ENCODE measurements at places on chromosomes 16 and 17.

DNA sequence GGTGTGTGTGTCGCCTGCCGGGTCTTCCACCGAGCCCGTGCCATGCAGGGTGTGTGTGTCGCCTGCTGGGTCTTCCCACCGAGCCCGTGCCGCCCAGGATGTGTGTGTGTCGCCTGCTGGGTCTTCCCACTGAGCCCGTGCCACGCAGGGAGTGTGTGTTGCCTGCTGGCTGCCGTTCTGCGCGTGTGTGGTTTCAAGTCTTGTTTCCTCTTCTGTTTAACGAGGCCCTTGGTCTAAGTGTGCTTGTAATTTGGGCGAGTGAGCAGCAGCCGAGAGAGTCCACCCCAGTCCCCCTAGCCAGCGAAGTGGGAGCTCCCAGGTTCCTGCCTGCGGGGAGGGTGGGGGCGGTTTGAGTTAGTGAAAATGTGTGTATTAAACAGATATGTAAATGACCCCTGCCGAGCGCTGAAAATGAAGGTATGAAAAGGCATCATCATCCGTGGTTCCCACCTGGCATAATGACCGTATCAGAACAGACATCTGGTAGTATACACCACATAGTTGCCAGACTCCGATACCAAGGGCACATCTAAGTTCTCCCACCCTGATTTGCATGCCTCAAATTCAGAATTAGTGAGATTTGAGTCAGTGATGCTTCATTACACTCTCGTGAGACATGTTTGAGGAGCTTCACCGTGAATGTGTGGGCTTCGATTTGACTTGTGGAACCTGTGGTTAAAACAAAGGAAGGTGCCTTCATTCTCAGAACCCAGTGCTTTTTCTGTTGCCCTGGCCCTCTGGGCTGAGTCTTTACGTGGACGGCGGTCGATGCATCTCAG is 114.5 kb upstream of the CHMP6 start:
- DNase-seq: no peak

DNA sequence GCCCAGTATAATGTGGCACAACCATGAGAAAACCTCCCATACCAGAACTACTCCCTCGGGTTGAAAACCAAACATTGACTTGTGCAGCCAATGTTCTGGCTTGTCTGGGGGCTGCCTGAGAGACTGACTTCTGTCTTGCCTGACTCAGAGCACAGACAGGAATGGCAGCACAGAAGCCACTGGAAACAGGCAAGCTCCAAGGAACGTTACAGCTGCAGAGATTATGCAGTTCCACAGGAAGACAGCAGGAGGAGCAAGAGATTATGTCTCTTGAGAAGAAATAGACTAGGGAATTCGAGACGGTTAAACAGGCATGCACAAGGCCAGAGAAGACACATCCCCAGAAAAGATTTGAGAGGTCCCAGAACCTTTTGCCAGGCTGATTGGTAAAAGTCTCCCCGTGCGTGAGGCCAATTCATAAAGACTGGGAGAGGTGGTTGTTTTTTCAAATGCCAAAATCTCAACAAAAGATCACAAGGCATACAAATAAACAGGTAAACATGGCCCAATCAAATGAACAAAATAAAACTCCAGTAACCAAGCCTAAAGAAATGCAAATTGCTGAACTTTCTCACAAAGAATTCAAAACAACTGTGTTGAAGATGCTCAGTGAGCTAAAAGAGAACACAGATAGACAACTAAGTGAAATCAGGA is 90.6 kb upstream of the CDH5 start:
- no peak for DNase-seq

DNA sequence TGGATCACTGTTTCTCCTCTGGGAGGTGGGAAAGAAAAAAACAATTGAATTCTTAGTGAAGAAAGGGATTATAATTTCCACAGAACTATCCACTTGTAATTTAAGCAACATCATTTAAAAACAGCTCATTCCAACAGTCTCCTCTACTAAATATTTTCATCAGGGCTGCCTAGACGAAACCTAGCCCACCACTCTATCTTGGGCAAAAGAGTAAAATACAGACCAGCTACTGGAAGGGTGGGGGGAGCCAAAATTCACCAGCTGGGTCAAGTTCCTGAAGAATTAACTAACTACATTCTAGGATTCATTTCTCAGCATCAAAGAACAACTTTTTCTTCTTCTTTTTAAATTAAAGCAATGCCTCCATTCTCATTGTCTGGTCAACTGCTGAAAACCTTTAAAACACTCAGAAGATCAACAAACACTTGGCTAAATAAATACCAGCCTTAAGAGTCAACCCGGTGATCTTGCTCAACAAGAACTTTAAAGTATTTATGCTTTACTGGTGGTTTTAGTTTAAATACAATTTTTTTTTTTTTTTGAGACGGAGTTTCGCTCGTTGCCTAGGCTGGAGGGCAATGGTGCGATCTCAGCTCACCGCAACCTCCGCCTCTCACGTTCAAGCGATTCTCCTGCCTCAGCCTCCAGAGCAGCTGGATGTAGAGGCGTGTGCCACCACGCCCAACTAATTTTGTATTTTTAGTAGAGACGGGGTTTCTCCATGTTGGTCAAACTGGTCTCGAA is 25.2 kb downstream of the KANSL1 start:
- DNase-seq: no peak

DNA sequence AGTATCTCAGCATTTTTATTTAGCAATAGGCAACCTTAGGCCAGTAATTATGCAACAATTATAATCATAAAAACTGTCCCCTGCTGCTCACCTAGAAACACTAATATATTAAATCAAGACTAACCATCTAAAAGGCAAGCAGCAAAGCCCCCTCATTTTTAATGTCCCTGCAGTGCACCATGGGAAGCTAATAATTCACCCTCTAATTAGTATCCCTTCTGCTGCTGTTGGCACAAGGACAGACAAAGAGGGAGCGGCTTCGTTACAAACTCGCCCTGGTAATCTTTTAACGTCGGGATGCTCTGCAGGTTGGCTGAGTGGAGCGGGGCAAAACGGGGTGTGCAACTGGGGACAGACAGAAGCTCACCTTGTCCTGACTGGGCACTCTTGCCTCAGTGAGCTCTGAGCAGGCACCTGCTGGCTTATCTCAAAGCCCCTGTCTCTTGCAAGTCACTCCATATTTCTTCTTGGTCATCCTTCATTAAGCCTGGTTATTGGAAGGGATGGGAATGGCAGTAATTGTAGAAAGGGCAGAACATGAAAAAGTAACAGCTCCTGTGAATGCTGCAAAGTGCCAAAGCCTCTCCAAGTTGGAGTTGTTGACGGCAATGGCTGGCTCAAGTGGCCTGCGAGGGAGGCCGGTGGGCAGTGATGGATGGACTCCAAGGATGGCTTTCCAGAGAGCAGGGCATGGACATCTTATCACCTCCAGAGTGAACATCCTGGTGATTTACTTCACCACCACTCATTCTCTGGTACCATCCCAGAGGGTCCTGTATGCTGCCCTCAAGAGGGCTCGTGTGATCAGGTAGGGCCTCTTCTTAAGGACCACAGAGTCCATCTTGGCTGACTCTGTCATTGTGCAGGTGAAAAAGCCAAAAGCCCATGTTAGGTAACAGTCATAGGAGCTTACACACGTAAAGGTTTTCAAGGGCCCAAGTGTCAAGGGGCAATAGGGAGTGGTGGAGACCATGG is 219.6 kb upstream of the N4BP1 start:
- DNase-seq: no peak

DNA sequence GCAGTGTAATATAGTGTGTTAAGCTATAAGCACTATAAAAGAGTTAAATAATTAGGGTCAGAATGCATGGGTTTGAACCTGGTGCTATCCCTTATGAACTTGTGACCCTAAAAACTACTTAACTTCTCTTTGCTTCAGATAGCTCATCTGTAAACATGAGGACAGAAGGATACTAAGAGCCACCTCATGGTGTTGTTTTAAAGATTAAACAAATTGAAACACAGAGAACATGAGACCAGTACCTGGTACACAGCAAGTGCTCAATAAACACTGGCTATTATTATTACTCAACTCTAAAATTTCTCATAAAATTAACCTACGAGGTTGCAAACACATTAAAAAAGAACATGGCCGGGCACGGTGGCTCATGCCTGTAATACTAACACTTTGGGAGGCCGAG is 43.3 kb downstream of the SMURF2 start:
- no peak for DNase-seq

DNA sequence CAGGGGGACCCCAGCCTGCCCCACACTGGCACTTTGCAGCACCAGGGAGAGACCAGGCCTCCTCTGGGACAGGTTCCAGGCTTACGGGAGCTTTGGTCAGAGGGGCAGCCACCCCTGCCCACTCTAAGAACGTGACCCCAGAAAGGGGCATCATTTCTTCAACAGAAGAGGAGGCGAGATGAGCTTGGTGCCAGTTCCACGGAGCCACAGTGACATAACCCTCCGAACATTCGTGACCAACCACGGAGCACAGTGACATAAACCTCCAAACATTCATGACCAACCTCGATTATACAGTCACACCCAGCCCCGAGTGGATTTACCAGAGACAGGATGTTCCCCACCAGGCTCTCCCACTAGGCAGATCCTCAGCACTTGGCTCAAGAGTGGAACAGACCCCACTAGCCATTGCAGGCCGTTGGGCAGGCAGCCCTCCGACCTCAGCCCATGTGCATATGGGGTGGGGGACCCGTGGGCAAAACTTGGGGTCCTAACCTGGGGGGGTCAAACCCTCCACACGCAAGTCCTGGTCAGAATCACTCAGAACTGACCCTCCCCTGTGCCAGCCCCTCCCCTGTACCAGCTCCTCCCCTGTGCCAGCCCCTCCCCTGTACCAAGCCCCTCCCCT is 112.9 kb downstream of the METRNL start:
- DNase-seq: no peak

DNA sequence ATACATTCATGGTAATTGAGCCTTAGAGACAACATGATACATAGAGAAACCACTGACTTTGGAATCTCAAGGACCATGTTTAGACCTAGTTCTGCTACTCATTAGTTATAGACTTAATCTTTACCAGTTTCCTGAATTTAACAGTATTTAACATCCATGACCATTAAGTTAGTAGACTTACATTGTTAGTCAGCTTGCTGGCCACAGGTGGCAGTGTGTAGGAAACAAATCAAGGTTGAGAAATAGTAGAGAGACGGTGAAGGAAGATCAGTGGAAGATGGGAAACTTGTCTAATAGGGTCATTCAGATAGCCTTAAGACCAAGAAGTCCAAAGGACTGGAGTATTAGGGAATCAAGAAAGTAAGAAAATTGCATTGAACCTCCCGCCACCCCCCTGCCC is 31.0 kb downstream of the OMG start:
- DNase-seq: no peak

GRCh38 chr17:69523244-69523861 is 108.9 kb downstream of the MAP2K6 start:
- DNase-seq: no peak

GRCh38 chr17:1644493-1645206 is 882 bp downstream of the SCARF1 start:
- peak; percentile 33 for DNase-seq

- no peak for DNase-seq
Measured at GRCh38 chr16:65525707-65526106, 403.8 kb upstream of the CDH11 start.

DNA sequence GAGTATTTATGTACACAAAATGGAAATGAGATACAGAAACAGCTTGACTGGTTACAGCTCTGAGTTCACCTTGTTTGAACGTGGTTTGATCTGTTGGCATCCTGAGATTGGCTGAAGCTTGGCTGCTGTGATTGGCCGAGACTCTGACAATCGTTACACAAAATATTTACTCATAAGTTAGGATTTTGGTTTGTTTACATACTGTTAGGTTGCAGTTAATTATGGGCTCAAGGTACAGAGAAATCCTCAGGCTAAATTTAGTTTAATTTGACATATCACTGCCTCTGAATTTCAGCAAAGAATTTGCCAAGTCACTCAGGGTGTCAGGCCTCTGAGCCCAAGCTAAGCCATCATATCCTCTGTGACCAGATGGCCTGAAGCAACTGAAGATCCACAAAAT is 227.3 kb downstream of the COPRS start:
- no peak for DNase-seq

GRCh38 chr17:14715561-14715960 is 414.7 kb downstream of the HS3ST3B1 start:
- DNase-seq: no peak

DNA sequence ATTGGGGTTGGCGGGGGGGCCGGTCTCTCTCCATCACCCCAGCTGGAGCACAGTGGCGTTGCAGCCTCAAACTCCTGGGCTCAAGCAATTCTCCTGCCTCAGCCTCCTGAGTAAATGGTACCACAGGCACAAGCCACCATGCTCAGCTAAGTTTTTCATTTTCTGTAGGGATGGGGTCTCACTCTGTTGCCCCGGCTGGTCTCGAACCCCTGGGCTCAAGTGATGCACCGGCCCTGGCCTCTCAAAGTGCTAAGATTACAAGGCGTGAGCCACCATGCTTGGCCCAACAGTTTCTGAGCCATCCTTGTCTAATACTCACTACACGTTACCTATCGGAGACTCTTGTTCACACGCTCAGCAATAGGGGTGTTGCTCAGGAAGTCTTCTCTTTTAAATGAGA is 11.6 kb downstream of the WDR59 start:
- no peak for DNase-seq

- no peak for DNase-seq
Measured at GRCh38 chr16:3595110-3595486, 16.3 kb downstream of the SLX4 start.

- DNase-seq: no peak
Measured at GRCh38 chr17:8829036-8829941, 30.1 kb upstream of the MFSD6L start.

- DNase-seq: no peak
Measured at GRCh38 chr17:16906680-16907079, 65.2 kb downstream of the TNFRSF13B start.

GRCh38 chr16:30570636-30571444 is 674 bp downstream of the ZNF688 start:
- DNase-seq: peak; percentile 66

GRCh38 chr17:68182940-68183551 is 64.8 kb upstream of the AMZ2 start:
- no peak for DNase-seq

DNA sequence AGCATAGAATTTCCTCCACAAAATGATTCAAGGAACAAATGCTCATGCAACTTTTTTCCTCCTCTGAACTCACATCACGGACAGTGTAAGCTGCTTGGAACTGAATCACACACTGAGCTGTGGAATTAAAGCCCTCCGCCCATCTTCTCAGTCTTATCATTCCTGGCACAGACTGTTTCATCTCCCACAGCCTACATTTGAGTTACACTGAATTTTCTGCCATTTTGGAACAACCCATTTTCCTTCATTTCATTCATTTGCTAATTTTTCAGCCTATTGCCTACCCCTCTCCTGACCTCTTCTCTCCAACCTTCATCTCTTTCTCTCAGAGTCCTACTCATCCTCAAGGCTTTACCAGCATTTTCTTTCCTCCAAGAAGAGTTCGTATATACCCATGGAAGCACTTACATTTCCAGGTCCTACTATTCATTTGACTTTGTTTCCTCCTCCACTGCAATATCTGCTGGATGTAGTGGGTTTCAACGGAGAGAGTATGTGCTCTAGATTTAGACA is 39.1 kb upstream of the TOM1L1 start:
- no peak for DNase-seq

Data from heart left ventricle (tissue), 16 donors.